ENCODE measurements at places on chromosomes 7 and 10. TPM values are rescaled to one million over a fixed set of nuclear protein-coding genes. Genes with fewer than 3 reads are reported as not detected.

Gene ALOX5
- 1.0 TPM for total RNA-seq

Gene TMEM60
- total RNA-seq, result 19.5 TPM

Gene NODAL
- total RNA-seq, result not detected

Gene SLC12A9
- 21.1 TPM for total RNA-seq

Gene MUC12
- 1.6 TPM for total RNA-seq

DNA sequence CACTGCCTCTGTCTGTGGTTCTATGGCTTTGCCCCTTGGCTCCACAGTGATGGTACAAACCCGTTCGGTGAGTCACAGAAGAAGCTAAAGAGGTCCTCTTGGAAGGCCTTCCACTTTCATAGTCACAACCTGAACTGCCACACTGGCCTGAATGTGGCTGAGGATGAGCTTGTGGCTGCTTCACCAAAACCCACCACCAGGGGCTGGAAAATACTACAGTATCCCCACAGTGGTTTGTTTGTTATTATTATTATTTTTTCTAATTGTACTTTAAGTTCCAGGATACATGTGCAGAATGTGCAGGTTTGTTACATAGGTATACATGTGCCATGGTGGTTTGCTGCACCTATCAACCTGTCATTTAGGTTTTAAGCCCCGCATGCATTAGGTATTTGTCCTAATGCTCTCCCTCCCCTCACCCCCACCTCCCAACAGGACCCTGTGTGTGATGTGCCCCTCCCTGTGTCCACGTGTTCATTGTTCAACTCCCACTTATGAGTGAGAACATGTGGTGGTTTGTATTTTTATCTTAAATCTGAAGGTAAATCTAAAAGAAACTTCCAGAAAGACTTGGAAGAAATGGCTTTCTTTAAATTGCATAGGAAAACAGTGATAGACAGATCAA is 160.8 kb upstream of the NPSR1 start:
- no peak for ATAC-seq

DNA sequence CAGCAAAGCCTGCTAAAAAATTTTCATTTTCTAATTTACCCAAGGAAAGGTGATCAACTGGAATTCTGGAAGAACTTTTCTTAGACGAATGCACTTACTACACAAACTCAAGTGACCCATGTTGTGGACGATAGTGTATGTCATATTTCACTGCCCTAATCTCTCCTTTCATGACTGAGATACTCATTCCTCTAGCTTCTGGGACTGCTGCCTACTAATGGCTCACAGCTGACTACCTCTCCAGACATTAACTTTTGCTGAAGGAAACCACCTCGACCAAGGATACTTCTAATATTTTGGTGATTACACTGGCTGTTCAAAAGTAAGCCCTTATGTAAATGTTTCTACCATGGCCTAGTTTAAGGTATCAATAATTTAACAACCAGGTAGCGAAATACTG is 959.9 kb upstream of the GHITM start:
- no peak for ATAC-seq

GRCh38 chr7:31456646-31457368 is 57.1 kb upstream of the ITPRID1 start:
- ATAC-seq, result no peak

- peak; percentile 13 for ATAC-seq
These were observed 95.3 kb downstream of the CUX1 start for GRCh38 chr7:101912716-101913110.

- ATAC-seq, result no peak
These were observed 955.0 kb downstream of the GATA3 start for GRCh38 chr10:9009505-9009904.

GRCh38 chr7:29924684-29925083 is 64.9 kb downstream of the SCRN1 start:
- ATAC-seq, result no peak

DNA sequence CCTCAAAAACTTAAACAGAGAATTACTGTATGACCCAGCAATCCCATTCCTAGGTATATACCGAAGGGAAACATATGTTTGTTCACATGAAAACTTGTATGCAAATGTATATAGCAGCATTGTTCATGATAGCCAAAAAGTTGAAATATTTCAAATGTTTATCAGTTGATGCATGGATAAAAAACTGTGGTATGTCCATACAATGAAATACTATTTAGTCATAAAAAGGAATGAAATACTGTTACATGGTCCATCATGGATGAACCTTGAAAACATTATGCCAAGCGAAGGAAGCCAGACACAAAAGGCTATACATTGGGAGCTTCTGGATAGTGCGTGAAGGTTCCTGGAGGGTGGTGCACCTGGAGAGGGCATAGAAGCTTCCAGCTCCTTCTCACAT is 11.0 kb upstream of the TRA2A start:
- ATAC-seq, result no peak

DNA sequence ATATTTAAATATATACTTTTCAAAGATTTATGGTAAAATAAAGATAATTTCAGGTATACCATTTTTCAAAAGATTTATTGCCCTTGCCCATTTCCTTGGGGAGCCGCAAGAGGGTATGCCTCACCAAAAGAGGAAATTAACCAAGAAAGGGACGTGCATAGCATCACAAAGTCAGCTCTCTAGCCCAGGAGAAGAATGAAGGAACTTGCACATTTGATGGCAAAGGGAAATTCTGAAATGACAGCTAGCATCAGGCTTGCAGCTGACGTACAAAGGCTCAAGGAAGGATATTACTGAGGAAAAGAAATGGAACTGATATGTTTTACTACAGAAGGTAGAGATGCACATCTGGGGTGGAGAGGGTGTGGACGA is 93.6 kb upstream of the RSU1 start:
- ATAC-seq, result no peak
